ENCODE measurements at places on chromosomes 6 and 20. TPM values are rescaled to one million over a fixed set of nuclear protein-coding genes. Genes with fewer than 3 reads are reported as not detected.
A peak's percentile ranks its signal among the peaks of the same experiment; 100 is the strongest.

RBPJL gene
- not detected for total RNA-seq

- no peak for DNase-seq
These were observed 14.3 kb upstream of the ZC3H12D start for GRCh38 chr6:149499066-149499465.

DNA sequence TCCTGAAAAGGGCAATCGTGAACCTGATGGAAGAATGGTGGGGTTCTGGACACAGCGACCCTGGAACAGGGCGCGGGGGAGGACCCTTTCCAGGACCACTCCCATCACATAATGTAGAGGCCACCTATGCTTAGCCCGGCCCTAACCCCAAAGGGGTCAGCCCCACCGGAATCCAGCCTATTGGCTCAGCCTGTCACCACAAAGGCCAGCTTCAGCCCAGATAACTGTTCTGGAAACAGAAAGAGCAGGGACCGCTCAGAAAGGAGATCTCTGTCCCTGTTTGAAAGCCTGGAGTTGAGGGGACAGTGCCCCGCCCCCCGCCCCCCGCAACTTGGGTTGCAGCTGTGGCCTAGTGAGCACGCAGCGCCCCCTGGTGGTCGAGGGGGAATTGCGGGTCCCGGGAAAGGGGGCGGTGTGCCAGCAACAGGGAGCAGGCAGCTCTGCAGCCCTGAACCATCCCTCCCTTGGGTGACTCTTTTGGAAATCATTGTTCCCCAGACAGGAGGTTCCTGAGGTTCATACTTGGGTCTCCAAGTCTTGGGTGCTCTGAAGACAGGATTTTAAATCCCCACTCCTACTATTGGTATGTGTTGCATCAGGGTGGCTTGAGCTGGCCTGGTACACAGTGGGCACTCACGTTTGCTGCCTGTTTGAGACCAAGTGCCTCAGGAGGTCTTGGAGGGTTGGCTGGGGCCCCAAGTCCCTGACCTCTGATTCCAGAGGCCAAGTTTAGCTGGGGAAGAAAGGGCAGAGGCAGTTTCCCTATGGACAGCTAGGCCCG, 1.5 kb downstream of the SIGLEC1 start:
- peak; percentile 86 for DNase-seq

DNA sequence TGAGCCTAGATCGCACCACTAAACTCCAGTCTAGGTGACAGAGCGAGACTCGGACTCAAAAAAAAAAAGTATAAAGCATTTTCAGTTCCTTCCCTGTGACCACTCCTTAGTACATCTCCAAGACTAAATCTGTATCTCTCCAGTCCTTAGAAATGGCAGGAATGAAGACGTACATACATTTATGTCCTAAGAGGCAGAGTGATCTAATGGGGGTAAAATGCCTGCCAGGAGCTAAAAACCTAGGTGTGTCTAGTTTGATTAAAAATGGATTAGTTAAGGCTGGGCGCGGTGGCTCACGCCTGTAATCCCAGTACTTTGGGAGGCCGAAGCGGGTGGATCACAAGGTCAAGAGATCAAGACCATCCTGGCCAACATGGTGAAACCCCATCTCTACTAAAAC, 70.4 kb downstream of the ALDH5A1 start:
- no peak for DNase-seq

- no peak for DNase-seq
These were observed 19.4 kb upstream of the MAN1A1 start for GRCh38 chr6:119368921-119369320.

GRCh38 chr6:18203786-18204185, 48.6 kb downstream of the KDM1B start:
- DNase-seq = no peak

DNA sequence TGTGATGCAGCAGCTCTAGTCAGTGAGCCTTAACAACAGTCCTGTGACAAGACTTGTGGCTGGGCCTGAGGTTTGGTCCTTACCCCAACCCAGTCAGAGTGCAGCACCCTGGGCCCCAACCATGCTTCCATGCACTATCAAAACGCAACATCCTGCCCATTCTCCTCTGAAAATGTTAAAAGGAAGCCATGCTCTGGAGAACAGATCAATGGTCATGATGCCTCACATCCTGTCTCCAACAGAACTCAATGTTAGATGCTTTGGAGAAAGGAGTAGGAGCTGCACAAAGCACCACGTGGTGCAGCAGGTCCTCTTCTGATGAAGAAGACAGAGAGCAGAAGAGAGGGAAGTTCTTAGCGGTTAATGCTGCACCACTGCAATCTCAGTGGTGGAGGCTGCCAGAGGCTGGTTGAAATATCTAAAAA, 41.9 kb downstream of the TRAM2 start:
- peak; percentile 25 for DNase-seq

DNA sequence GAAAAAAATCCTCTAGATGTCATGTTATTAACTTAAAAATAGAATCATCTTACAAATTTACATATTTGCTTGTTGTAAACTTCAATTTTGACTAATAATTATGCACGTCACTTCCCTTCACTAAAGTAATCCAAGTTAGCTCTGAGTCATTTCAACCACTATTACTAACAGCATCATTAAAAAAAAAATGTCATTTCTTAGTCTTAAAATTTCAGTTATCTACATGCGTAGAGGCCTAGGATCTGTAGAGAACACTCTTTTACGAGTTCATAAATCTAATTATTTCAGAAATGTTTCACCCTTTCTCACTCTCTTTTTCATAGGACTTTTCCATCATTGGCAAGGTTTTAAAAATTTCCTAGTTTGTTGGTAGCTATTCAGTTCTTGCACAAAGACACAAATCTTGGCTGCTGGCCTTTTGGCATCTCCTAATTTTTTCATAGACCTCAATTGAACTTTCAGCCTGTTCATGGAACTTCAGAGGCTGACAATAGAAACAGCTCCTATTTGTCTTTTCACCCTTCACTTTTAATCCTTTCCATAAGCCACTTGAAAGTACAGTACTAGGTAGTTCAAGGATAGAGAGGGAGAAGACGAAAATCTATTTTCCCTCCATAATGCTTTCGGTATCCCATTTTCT, 61.5 kb downstream of the OGFRL1 start:
- no peak for DNase-seq

- DNase-seq = no peak
These were observed 219.2 kb downstream of the CLVS2 start for GRCh38 chr6:123215211-123215610.

DNA sequence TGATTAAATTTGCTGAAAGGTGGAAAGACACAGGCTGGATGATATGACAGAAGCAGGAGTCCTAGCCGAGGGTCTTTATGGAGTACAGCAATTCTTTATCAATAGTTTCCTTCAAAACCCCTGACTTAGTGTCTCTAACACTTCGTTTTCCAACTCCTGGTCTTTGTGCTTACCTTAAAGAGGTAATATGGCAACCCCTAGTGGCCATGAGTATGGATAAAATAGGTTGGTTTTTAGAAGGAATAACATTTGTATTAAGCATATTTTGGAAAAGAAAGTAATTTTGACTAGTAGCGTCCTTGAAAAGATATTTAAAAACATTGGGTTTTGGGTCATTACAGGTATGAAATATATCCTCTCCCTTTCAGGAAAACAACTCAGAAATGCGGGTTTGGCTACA, 51.9 kb downstream of the VGLL2 start:
- no peak for DNase-seq

GRCh38 chr6:5087389-5087788, 2.2 kb downstream of the PPP1R3G start:
- DNase-seq = no peak

Data from CD8-positive, alpha-beta T cell (primary cell).